ENCODE measurements at places on chromosomes 4 and X.

- DNase-seq, result no peak
Observed at GRCh38 chrX:44675362-44676024, 132.8 kb upstream of the FUNDC1 start.

- DNase-seq, result no peak
Observed at GRCh38 chrX:103783196-103783595, 6.6 kb downstream of the PLP1 start.

GRCh38 chr4:16205298-16206164 is 20.7 kb downstream of the TAPT1 start:
- no peak for DNase-seq

DNA sequence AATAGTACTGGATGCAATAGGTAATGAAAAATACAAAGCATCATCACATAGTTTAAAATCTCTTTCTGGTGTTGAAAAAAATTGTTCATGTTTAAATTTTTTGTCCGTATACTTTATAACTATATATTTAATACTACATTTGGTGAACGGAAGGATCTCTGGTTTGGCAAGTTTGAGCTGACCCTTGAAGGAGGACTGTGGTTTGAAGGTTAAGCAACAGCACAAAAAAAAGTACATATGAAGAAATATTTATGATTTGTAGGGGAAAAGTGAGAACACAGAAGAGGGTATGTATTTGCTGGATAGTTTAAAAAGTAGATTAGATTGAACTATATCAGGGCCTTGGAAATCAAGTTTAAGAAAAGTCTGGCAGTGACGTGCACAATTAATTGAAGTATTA is 13.3 kb downstream of the SRP72 start:
- no peak for DNase-seq

DNA sequence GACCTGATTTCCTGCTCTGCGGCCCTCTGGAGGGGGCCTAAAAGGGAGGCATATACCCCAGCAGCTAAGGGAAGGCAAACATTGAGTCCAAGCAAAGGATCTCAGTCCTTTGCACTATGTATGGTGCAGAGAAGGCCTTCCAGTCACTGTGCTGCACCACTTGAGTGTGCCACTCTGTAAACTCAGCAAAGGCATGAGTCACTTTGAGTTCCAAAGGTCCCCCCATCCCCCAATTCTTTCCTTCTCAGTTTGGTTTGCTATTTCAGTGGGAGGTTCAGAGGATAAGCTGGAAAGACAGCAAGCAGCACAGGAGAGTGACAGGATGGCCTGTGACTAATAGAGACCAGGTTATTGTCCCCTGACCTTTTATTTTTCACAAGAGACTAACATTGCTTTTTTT is 131.3 kb downstream of the FHDC1 start:
- no peak for DNase-seq

DNA sequence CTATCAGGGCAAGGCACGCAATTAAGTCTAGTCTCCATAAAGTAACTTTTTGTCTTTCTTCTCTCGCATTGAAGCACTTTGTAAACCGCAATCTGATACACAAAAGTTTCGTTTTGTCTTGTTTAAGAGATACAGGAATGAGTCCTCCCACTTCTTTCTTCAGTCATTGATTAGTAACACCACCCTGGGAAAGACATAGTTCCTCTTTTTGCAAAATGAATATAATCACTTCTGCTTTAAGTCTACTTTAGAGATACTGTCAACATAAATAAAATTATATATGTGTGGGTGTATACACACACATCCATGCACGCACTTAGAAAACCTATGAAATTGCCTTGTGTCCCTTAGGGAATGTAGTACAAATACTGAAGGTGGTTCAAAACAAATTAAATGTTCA is 11.7 kb downstream of the COQ2 start:
- no peak for DNase-seq

- no peak for DNase-seq
Observed at GRCh38 chr4:176319151-176319703, 539 bp upstream of the SPCS3 start.

DNA sequence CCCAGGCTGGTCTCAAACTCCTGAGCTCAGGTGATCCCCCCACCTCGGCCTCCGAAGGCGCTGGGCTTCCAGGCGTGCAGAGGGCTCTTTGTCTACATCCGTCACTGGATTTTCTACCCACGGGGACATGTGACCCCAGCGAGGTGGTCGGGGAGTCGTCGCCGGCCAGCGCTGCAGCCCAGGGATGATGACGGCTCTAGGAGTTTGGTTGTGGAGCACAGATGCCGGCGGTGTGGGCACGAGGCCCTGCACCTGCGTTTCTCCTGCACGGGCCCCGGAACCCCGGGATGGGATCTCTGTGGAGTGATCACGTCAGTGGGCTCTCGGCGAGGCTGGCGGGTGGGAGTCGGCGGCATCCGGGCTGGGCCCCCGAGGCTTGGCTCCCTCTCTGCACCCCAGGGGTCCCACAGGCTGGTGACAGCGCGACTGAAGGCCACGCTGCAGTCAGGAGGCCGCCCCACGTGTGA is 9.1 kb upstream of the GTPBP6 start:
- no peak for DNase-seq

DNA sequence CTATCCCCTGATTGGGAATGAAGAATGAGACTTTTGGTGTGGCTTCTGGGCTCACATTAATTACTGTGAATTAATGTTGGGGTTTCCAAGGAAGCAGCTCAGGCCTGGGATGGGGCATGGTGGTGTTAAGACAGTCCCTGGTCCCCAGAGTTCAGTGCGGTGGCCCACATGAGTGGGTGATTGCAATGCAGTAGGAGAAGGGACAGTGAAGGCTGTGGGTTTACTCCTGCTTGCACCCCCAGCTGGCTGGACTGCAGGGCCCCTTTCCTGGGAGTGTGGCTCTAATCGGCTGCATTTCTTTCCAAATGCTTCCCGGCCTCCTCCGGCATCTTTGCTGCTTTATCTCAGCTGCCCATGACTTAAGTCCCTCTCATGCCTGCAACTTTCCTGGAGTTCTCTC is 28.2 kb upstream of the GPR78 start:
- DNase-seq, result no peak

GRCh38 chr4:74884266-74884665 is 48.6 kb upstream of the PARM1 start:
- DNase-seq, result no peak

DNA sequence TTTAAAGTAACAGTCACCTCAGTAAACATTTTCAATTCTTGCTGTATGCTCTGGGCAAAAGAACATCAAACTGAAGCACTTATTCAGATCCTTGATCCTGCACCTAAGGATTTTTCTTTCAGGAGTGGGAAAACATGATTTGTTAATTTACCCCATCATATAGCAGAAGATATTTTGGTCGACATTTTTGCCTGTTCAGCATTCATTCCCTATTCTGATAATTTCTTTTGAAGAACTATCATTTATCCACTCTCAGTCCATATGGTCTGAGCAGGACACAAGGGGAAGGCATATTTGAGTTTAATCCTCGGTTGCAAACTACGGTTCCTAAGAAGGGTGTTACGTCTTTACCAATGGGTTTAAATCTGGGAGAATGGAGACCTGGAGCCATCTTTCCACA is 1.2 kb upstream of the CLOCK start:
- DNase-seq, result no peak

- DNase-seq, result no peak
Observed at GRCh38 chr4:187602339-187603092, 393.1 kb upstream of the ZFP42 start.

DNA sequence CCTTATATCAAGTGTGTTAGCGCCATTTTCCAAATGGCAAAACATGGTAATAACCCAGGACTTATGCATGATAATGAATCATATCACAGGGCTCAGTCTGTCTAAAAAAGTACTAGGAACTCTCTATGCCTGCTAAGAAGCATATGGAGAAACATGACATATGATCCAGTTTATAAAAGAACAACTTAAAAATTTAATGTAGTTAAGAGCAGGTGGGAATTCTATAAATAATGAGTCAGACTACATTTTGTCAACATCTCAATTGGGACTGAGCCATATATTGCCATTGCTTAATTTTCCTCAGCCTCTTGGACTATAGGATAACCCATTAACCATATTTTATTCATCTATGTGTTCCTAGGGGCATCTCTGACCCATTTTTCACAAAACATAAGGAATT is 360.4 kb upstream of the AGA start:
- no peak for DNase-seq

DNA sequence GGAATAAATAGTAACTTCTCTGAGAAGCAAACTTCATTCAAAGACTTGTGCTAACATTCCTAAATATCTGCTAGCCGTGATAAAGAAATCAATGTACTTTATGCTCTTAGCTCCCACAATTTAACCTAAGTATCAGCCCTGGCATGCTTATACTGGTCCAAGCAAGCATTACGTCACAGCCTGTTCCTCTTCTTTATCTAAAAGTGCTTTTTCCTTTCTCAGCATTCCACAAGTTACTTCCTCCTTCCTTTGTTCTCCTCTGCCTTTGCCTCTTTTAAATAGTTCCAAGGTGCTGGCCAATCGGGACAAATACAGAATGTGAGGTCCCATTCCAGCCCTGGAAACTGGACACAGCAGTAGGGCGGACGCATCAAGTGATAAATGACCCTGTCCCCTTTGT is 249.6 kb downstream of the DHRSX start:
- DNase-seq, result no peak

DNA sequence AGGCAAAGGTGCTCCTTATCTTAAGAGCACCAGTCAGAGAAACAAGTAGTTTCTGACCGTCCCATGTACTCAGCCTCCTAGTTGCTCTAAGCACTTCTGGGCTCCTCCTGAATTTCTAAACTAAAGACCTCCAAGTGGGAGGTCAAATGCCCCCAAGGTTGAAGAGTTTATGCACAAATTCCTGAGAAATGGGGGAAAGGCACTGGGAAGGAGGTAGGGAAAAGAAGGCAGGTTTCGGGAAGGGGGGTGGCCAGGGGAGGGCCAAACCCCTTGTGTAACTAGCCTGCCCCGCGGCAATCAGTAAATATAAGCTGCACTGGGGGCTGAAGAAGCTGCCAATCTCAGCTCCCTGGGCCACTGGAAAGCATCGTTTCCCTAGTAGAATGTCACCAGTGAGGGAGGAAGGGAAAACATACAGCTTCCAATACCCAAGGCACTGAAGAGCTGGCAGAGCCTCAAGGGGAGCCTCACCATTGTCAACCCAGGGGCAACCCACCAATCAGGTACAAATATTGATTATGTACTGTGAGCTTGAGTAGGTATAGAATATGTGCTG is 3.4 kb downstream of the FOXO4 start:
- DNase-seq, result no peak

GRCh38 chr4:152325831-152326230 is 210.1 kb downstream of the FBXW7 start:
- no peak for DNase-seq

- DNase-seq, result no peak
Observed at GRCh38 chr4:2402048-2402842, 16.2 kb downstream of the ZFYVE28 start.

GRCh38 chr4:172232966-172233365 is 419.8 kb downstream of the GALNTL6 start:
- no peak for DNase-seq

DNA sequence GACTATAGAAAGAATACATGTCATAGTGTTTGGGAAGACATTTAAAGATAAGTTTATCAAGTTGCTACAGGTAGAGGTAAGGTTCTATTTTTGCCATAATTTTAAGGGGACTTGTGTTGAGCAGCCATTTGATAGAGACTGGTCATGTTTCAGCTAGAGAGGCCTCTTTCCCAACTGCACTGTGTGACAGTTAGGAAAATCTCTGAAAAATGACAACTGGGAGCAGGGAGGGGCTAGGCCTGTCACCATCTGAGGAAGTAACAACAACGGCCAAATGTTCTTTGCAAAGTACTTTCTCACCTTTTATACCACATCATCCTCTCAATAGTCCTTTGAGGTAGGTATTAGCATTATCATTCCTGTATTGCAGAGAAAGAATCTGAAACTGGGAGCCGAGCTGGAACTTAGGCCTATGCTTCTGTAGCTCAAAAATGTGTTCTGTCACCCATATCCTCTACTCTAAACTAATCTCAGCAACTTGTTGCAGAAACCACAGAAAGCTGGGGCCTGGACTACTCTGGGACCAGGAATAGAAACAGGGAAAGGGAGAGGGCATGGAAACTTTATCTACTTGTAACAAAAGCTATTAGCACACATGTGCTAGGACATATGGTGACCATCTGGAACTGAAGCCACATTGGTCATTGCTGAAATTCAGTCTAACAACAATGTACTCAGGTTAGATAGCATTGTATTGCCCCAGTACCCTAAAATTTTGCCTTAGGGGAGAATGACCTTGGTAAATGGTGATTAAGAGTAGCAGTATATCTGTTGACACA is 198.9 kb downstream of the MID1IP1 start:
- DNase-seq, result no peak

GRCh38 chr4:151532001-151532708 is 123.2 kb downstream of the FHIP1A start:
- no peak for DNase-seq

DNA sequence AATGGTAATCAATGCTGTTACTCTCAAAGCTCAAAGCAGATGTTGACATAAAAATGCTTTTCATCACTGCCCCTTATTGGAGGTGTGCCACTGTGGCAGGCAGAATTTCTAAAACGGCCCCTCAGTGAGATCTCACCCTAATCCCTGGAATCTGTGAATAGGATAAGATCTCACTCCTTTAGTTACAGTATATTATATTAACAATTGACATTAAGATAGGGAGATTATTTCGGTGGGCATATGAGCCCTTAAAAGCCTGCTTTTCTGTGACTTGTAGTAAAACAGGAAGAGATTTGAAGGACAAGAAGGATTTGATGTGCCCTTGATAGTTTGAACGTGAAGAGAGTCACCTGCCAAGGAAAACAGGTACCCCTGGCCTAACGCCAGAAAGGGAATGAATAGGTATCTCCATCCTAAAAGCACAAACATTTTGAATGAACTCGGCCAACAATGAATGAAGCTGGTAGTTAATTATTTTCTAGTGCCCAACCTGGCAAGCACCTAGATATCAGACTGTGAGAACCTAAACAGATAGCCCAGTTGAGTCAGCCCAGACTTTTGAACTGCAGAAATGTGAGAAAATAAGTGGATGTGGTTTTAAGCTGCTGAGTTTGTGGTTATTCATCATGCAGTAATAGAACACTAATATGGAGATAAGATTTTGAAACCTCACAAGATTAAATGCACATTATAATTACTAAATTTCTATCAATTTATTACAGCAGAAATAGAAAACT is 881.6 kb downstream of the PCDH18 start:
- DNase-seq, result no peak

GRCh38 chrX:49209434-49210251 is 9.7 kb upstream of the SYP start:
- DNase-seq, result no peak

- DNase-seq, result no peak
Observed at GRCh38 chr4:125572601-125573000, 257.8 kb downstream of the FAT4 start.

GRCh38 chr4:164856396-164856795 is 20.6 kb upstream of the APELA start:
- no peak for DNase-seq

Measured in T-helper 1 cell (primary cell).